ENCODE measurements at places on chromosomes 2 and 18. TPM values are rescaled to one million over a fixed set of nuclear protein-coding genes. Genes with fewer than 3 reads are reported as not detected.

RNF152 gene
- total RNA-seq, result 0.22 TPM

GATA6 gene
- total RNA-seq, result 1.8 TPM

CCDC148 gene
- total RNA-seq, result 0.62 TPM

MYCN gene
- not detected for total RNA-seq

C2orf15 gene
- 0.51 TPM for total RNA-seq

COL6A3 gene
- 0.24 TPM for total RNA-seq

LHCGR gene
- not detected for total RNA-seq

CRYGD gene
- not detected for total RNA-seq

ABCG5 gene
- total RNA-seq, result not detected

OSR1 gene
- 9.7 TPM for total RNA-seq

BOLL gene
- not detected for total RNA-seq

HOXD11 gene
- total RNA-seq, result 6.5 TPM

TNFAIP6 gene
- total RNA-seq, result 0.89 TPM

SLC9A4 gene
- not detected for total RNA-seq

ANKRD62 gene
- not detected for total RNA-seq

DOK6 gene
- not detected for total RNA-seq

MLPH gene
- 335 TPM for total RNA-seq

CACNB4 gene
- total RNA-seq, result 0.14 TPM

OSBPL6 gene
- total RNA-seq, result 5.8 TPM

ERMN gene
- total RNA-seq, result not detected

All from A549 treated with AZD2906 at 1 μM for 4 hours (cell line).